ENCODE measurements at places on chromosomes 1 and 21.

DNA sequence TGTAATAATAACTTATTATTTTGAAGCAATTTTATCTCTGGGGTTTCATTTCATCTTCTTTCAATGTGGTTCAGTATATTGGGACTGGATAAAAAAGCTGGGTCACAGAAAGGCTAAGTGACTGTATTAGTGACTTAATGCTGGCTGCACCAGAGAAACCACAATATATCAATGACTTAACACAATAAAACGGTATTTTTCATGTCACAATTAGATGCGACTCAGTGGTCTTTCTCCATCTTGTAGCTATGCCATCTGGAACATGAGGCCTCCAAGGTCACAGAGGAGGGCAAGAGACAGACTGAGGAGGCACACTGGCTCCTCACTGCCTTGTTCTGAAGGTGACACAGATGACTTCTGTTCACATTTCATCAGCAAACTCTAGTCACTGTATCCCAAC is 26.0 kb upstream of the KCNA3 start:
- DNase-seq = no peak

GRCh38 chr1:87939444-87939843 is 610.8 kb downstream of the LMO4 start:
- DNase-seq = no peak

- no peak for DNase-seq
These were observed 44.9 kb upstream of the TNFSF18 start for GRCh38 chr1:173095632-173096031.

DNA sequence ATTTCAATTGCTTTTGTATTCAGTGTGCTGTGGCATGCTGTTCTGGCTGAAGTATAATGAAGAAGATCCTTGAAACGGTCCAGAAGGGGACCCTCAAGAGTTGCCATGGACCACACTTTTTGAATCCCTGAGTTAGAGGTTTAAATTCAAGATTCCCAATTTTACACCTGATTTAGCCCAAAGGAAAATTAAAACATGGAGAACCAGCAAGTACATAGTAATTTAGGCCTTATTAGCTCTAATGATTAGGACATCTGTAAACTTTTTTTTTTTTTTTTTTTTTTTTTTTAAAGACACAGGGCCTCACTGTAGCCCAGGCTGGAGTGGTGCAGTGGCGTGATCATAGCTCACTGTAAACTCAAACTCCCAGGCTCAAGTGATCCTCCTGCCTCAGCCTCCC is 107.3 kb downstream of the ENAH start:
- no peak for DNase-seq

DNA sequence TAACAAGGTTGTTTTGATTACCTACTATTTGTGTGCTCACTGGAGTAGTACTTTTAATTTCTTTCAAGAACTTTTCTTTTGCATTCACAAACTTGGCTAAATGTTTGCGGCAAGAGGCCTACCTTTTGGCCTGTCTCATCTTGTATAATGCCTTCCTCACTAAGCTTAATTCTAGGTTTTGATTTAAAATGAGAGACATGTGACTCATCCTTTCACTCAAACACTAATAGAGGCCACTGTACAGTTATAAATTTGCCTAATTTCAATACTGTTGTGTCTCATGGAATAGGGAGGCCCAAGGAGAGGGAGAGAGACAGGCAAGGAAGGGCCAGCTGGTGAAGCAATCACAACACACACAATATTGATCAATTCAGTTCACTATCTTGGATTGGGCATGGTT is 66.1 kb downstream of the ZNF644 start:
- DNase-seq = no peak

- no peak for DNase-seq
These were observed 1.9 kb upstream of the OLFML2B start for GRCh38 chr1:162025541-162025940.

DNA sequence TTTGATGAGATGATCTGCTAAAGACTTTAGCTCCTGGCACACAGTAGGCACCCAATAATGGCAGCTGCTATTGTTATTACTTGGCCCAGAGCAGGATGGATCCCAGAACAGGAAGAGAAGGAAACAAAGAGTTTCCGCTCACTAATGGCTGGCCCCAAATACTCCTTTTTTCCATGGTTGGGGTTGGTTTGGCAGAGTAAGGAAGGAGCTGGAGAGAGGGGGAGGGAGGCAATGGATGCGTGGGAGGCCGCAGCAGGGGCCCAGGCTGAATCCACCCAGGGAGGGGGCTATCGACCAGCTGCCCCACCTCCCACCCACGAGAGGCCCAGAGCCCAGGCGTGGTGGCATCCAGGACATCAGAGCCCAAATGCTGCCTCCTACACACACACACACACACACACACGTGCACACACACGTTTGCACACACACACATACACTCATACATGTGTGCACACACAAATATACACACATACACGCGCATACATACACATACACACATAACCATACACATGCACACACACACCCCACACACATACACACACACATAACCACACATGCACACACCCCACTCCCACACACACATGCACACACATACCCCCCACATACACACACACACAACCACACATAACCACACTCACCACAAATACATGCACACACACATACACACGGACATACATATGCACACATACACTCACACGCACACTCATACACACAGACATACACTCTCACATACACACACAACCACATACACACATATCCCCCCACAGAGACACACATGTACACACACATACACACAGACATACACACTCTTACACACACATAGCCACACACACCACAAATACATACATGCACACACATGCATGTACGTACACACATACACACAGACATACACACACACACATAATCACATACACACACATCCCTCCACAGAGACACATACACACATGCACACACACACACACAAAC is 25.2 kb downstream of the C1QB start:
- DNase-seq = no peak

Data from stimulated activated naive CD4-positive, alpha-beta T cell (primary cell).